NT2/D1 (cell line): ENCODE measurements at places on chromosomes 5 and 9.

DNA sequence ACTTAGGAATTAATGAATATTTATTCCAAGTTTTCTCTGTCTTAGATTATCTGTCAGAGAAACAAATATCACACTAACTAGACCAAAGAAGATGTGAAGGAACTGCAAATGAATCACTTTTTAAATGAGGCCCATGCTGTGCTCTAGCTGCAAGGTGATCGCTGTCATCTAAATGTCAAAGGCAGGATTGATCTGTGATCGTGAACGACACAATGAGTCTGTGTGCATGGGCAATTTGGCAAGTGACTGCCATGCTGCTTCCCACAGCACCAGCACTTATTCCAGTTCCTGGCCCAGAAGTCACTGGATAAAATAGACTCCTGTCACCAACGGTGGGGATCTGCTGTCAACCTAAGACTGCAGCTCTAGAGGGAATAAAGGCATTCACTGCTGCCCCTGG, 141.2 kb downstream of the TRIM36 start:
- peak; percentile 40 for DNase-seq

DNA sequence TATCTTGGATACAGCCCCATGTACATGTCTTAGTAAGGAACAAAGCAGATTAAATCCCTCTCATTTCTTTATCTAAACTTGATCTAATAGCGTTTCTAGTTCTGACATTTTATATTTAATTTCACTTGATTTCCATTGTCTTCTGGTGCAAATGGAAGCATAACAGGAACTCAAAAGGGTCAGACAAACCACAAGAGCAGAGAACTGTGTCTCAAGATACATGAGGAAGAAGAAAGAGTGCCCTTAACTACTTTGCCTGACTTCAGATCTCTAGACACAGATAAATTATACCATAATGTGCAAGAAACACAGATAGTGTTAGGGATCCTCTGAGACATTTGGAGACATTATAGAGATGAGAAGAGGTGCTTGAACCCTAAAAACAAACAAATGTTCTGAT, 20.7 kb upstream of the STX17 start:
- no peak for DNase-seq

DNA sequence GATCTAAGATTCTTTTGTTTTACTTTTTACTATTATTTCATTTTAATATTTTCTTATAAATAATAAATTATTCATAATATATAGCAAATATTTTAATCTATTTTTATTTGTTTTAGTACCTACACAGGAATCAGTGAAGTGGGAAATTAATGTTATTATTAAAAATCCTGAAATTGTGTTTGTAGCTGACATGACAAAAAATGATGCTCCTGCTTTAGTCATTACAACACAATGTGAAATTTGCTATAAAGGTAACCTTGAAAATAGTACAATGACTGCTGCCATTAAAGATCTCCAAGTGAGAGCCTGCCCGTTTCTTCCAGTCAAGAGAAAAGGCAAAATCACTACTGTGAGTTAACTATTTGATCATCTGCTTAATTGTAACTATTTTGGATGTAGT, 138.7 kb downstream of the VPS13A start:
- DNase-seq = no peak

DNA sequence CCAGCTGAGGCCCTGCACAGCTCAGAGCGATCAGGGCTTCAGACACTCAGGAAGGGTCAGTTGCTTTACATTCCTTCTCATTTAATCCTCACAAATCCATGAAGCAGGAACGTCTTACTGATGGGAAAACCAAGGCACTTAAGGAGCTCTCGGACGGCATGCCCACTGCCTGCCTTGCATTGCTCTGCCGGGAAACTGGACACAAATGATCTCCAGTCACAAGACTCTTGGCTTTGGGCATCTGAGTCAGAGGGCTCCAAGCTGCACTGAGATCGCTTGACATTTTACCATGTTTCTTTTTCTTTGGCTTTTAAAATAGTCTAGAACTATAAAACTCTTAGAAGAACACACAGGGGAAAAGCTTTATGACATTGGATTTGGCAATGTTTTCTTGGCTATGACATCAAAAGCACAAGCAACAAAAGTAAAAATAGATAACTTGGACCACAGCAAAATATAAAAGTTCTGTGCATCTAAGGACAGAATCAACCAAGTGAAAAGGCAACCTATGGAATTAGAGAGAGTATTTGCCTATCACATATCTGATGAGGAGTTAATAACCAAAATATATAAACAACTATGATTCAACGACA, 43.6 kb upstream of the HRH2 start:
- DNase-seq = no peak

DNA sequence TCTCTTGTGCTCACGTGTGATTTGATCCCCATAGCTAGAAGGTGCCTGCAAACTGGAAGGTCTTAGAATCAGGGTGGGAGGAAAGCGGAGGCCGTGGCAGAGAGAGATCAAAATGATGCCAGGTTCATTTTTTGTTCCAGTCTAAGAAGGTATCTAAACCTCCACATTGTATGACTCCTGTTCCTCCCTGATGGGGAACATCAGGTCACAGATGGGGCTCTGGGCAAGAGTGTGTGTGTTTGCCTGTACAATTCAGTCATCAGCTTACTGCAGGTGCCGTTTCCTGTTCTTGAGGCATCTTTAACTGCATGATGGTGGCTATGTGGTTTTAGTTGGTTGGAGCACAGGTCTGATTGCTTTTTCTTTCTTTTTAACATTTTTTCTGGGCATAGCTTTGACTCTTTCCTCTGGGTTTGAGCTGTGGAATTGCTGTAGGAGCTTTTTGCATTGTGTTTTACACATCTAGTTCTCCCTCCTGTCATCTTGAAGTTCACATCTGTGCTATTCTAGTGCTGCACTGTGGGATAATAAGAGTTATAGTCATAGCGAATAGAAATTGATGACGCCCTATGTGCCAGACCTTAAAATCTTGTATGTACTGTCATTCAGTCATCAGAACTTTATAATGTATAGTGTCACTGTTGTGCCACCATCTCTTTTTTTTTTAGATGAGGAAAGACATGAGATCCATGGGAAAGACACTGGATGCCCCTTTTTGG, 30.8 kb downstream of the ARHGAP26 start:
- DNase-seq = no peak

- DNase-seq = no peak
Observed at GRCh38 chr9:78038620-78039300, 7.1 kb upstream of the GNAQ start.
